Stimulated activated CD4-positive, alpha-beta T cell treated with anti-CD3 and anti-CD28 coated beads, Interleukin-2, amount 100 ng/mL, for 4 hours (primary cell): ENCODE measurements at places on chromosomes 16 and 17.

GRCh38 chr16:15644267-15644961, 1.5 kb upstream of the MARF1 start:
- DNase-seq: no peak

- no peak for DNase-seq
These were observed 151.3 kb downstream of the RPTOR start for GRCh38 chr17:80695979-80696378.

DNA sequence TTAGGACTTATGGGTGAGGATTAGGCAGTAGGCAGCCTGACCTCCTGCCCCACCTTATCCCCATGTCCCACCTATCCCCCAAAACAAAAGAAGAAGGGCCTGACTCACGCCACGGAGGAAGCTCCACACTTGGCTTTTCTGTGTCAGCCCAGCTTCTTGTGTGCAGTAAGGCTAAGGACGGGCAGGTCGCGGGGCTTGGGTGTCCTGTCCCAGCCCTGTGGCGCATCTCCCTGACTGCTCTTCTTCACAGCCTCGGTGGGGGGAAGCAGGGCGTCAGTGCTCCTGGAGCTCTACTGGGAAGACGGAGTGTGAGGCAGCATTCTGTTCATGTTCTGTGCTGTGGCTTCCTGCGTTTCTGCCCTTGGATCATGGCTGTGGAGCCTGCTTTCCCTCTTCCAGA, 34.6 kb upstream of the ALDH3A2 start:
- DNase-seq: no peak

DNA sequence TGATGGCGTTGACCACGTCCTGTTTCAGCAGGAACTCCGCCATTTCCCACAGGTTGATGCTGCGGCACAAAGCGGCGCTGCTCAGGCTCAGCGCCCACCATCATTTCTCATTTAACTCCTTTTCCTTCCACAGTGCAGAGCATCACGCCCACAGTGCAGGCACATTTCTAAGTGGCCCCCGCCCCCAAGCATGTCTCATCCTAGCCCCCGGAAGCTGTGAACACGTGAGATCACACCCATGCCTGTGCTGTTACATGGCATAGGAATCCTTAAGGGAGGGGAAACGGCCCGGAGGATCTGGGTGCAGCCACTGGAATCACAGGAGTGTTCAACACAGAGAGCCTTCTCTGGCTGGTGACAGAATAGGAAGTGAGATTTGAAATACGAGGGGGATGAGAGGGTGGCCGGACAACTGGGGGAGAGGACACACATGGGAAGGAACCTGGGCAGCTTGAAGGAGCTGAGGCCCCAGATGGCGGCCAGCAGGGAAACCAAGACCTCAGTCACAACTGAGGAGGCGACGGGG, 4.7 kb downstream of the NAGPA start:
- DNase-seq: no peak

GRCh38 chr16:14487579-14487978, 142.5 kb downstream of the PARN start:
- DNase-seq: no peak

DNA sequence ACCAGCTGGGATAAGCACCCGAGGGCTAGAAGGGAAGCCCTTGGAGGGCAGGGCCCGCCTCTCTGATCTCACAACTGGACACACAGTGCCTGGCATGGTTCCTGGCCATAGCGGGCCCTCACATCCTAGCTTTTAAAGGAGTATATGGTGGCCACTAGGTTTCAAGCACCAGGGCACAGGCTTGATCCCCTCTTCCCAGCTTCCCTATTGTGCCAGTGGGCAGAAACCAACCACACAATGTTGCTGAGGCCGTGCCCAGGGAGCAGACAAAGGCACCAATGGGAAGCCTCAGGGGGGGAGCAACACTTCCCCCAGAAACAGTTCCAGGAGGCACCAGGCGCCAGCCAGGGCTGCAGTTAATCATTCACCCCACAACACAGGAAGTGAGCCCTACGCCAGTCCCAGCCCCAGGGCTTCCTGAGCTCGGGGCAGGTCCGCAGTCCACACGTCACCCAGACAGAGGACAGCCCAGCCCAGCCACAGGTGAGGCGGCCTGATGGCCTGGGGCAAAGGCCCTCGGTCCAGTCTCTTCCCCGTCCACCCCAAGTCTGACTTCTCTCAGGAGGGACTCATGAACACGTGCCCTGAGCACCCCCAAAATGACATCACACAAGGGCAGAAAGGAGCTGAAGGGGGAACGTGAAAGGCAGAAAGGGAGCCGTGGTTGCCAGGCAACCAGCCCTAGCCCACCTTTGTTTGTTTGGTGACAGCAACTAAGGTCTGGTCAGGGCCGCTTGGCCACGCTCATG, 12.8 kb downstream of the SMIM5 start:
- DNase-seq: no peak

- no peak for DNase-seq
These were observed 380.3 kb downstream of the WWOX start for GRCh38 chr16:78479723-78480122.

GRCh38 chr16:30753596-30753995, 5.4 kb downstream of the PHKG2 start:
- DNase-seq: no peak

DNA sequence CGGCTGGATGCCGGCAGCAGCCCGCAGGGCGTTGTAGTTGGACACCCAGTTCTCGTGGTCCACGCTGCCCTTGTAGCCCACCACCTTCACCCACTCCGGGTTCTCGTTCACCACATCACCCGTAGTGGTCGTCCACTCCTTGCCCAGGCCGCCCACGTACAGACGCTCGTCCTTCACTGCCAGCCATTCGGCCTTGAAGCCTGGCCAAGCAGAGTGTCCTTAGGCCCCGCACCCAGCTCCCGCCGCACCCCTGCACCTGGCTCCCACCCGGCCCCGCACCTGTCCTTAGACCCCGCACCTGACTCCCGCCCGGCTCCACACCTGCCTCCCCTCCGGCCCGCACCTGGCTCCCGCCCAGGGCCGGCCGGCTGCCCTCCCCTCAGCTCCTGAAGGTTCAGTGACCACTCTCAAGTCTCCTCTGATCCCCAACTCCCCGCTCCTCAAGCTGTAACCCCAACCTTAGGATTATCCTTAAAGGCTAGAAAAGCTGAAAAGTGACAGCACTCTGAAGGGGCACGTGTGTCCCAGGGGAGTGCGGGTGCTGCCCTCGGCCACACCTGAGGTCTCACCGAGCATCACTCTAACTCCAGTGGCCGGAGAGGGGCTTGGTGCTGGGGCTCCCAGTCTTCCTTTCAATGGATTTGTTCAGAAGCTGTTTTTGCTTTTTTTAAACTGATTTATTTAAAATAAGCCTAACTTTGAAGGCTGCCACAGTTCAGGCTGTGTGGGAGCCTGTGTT, 14.4 kb downstream of the CANT1 start:
- no peak for DNase-seq

GRCh38 chr17:56222255-56222654, 69.0 kb downstream of the ANKFN1 start:
- no peak for DNase-seq

DNA sequence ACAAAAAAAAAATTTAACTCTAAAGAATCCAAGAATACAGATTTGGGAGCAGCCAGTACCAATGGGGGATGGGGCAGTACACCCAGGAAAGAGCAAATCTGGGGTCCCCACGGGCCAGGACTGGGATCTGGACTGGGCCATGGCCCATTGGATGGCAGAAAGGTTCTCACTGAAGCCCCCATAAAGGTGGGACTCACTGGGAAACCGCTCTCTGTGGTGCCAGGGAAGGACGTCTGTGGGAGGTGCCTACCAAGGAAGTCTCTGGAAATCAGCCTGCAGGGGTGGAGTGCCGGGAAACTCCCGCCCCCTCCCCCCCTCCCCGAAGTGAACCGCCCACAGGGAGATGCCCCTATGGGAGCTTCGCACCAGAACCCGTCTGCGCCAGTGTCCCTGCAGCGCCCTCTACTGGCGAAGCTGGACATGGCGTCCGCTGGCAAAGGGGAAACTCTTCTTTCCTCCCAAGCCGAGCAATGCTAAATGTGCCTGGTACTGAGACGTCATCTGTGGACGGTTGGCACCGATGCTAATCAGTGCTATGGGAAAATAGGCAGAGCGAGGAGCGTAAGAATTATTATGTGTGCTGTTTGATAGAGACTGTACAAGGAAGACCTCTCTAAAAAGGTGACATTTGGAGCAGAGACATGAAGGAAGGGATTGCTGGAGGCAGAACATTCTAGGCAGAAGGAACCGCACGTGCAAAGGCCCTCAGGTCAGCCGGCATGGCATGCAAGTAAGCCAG, 671.1 kb downstream of the WWOX start:
- peak; percentile 63 for DNase-seq
